ENCODE measurements at places on chromosomes 2 and 18.

GRCh38 chr18:46622999-46623398 is 34.0 kb downstream of the LOXHD1 start:
- no peak for DNase-seq

DNA sequence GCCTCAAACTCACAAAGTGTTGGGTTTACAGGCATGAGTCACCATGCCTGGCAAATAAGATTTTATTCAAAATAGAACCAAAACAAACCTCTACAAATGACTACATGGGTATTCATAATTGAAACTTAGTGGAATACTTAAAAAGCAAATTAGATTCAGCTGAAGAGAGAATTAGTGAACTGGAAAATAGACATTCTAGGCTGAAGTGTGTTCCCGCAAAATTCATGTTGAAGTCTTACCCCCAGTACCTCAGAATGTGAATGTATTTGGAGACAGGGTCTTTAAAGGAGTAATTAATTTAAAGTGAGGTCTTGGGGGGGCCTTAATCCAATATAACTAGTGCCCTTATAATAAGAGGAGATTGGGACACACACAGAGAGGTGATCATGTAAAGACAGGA is 88.5 kb upstream of the OTOS start:
- DNase-seq, result no peak

DNA sequence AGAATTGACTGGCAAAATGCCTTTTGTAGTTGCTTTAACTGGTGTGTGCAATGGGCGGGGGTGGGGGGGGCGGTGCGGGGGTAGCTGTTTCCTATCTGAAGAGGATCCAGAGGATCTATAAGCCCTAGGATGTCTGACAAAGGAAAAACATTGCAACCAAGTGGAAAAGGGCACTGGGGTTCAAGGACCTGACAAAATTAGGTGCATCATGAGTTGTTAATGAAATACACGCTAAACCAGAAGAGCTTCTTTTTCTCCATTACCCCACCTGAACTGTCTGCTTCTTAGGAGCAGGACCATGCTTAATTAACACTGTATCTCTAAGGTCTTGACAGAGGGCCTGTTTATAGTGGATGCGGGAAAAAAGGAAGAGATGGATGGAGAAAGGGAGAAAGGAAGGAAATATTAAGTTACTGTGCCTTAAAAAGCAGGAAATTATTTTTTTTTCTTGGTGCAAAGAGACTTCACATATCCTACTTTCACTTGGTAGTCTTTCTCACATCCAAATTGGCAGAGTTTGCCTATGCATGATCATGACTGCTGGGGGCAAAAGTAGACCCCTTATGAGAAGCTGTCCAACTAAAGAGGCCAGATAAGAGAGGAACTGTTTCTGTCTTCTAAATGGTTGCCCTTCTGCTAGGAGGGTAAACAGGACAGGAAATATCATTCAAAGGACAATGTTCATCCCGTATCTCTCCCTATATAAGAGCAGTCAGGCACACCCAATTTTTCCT is 4.6 kb downstream of the RND3 start:
- DNase-seq, result no peak

DNA sequence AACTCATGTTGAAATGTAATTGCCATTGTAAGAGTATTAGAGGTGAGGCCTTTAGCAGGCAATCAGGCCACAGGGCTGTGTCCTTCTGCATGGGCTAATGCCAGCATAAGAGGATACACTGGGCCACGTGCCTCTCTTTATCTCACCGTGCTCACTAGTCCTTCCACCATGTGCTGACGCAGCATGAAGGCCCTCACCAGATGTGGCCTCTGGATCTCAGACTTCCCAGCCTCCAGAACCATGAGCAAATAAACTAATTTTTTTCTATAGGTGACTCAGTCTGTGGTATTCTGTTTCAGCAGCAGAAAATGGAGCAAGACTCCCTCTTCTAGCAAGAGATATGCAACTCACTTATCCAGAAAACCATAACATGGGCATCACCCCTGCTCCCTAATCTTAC is 149.7 kb upstream of the ZNF236 start:
- no peak for DNase-seq

DNA sequence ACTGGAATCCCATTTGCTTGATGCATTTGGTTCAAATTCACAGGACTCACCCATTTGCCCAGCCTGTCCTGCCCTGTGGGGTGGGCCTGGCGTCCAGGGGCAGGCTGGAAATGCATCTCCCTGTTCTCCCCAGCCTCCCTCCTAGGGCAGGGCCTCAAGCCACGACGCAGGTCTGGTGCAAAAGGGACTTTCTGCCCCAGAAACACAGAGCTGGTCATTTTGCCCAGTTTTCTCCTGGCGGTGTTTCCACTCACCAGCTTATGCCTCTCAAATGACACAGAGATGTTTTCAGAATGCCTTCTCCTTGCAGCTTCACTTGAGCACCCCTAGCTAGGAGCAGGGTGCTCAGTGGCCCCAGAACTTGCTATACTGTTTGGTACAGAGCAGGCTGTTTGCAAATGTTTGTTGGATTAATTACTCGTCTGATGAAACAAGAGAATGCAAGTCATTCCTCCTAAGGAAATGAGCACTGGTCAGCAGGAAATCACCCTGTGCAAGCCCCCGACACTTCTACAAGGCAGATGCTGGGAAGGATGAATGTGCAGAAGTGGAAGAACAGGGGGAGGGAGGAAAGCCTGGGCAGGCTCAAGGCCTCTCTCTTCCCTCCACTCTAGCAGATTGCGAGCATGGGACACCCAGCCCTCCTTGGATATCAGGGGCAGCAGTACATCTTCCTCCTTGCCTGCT is 164.3 kb upstream of the APCDD1 start:
- no peak for DNase-seq

DNA sequence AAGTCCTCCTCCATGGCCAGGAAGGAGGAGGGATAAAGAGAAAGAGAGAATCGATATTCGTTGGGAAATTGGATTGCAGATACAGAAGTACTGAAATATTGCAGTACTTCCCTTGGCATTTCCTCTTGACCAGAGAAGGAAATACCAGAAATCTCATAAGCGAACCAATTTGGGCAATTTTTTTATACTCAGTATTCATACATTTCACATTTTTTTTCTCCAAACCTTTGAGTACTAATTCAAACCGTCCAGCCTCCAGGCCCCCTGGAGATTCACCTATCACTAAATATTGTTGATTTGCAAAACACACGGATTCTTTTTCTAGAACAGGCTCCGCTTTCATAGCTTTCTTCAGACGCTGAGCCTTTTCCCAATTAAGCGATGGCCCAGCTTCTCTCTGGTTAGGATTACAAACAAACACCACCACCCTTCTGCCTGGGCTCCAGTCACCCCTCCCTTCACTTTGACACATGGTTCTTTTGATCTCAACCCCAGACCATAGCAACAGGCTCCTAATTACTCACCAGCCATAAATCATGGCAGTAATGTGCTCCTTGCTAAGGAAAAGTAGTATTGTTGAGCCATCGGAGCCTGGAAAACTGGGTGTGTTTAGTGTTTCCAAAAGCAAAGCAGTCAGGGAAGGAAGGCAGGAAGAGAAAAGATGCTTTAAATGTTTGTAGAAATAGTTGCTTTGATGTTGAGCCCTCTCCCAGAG is 138.4 kb upstream of the CCDC68 start:
- DNase-seq, result no peak

DNA sequence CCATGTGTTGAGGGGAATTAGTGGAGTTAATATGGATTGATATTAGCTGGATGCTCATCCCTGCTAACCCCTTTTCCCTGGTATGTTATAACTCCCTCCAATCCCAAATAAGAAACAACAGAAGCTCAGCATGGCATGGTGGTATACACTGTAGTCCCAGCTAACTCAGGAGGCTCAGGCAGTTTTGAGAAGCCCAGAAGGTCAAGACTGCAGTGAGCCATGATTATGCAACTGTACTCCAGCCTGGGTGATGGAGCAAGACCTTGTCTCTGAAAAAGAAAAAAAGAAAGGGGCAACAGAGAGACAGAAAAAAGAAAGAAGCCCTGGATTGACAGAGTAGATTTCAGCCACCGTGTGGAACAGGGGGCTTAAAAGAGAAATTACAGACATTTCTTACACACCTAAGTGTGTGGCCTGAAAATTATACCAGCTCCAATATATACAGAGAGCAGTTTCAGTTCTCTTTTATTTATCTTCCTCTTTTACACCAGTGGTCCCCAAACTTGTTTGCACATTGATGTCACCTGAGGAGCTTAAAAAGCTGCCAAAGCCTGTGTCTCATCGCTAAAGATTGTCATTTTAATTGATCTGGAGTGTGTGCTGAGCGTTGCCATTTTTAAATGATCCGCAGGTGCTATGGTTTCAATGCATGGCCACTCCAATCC is 203.6 kb downstream of the UBE2E3 start:
- DNase-seq, result no peak

DNA sequence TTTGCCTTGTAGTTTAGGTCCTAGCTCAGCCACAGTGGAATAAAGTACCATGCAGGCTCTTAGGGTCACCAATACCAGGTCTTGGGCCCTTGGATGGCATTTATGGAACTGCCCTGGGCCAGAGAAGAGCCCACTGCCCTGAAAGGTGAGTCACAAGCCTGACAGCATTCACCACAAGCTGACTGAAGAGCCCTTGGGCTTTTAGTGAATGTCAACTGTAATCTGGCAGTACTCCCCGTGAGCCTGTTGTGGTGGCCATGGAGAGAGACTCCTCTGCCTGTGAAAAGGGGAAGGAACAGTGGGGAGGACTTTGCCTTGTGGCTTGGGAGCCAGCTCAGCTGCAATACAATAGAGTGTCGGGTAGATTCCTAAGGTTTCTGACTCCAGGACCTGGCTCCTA is 1389.7 kb downstream of the DSC3 start:
- no peak for DNase-seq

DNA sequence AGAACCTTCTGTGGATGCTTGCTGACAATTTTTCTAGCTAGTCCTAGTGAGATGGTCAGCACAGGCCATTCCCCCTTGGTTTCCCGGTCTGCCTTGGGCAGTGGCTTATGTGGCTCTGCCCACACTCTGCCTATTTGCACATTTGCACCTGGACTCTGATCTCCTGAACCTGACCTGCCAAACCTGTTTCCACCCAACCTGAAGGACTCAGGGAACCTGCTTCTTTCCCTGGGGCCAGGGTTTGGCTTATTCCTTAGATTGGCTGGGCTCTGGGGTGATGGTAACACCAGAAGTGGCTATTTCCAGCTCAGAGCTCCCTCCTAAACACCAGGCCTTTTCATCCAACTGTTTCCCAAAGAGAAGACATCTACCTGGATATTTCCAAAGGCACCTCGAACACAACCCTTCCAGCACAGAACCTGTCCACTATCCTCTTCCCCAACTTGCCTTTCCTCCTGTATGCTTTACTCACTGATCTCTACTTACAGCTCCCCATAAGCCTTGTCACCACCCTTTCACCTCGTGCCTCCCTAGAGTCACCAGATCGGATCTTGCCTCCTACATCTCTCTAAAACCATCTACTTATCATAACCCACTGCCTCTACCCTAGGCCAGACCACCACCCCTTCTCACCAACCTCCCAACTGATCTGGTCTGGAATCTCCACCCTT is 5.8 kb upstream of the MTA3 start:
- DNase-seq, result no peak

- no peak for DNase-seq
Measured at GRCh38 chr2:126253669-126254068, 402.3 kb upstream of the GYPC start.

DNA sequence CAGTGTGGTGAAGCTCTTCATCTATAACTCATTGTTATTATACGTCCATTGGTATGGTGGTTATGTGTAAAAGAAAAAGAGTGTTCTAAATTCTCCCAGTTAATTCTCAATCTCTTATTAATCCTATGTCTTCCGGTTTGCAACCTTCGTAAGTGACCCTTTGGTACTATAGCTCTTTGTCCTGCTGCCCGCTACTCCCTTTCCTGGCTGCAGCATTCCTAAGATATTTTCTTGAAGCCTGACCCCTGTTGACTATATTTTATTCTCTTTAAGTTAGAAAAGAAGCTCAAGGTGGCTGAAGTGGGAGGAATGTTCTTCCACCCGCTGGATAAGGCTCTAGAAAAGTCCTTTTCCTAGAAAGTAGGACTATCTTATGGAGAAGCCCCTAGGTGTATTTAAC is 684.8 kb downstream of the SOCS6 start:
- DNase-seq, result no peak

Data from ecto neural progenitor cell (in vitro differentiated cells).